ENCODE measurements at places on chromosomes 12 and 14.

DNA sequence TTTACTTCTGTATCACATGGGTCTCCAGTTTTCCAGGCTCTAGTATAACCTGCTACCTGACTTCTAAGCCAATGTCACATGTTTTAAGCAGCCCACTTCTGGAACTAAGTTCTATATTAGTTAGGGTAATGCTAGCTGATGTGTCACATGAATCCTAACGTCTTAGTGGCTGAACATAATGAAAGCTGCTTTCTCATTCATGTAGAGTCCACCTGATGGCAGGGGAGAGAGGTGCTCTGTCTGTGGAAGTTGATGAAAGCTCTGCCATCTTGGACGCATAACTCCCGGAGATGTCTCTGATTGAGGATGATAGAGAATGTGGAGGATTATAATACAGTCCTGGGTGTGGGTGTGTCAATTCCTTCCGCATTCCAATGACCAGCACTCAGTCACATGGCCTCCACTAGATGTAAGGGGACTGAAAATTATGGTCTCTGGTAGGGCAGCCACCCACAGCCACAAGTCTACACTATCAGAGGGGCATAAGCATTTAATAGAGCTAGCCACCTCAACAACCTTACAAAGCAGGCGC lies 234.4 kb upstream of the CRY1 start:
- no peak for DNase-seq

GRCh38 chr14:51002406-51002999 lies 58.2 kb upstream of the PYGL start:
- DNase-seq, result no peak

GRCh38 chr12:125083072-125083471 lies 17.8 kb downstream of the AACS start:
- no peak for DNase-seq

- no peak for DNase-seq
Observed at GRCh38 chr12:25553098-25553497, at the start of gene LMNTD1. Gene LMNTD1 (minus strand): TSS chr12:25553283. CDS start chr12:25552959, 324 bp downstream.

DNA sequence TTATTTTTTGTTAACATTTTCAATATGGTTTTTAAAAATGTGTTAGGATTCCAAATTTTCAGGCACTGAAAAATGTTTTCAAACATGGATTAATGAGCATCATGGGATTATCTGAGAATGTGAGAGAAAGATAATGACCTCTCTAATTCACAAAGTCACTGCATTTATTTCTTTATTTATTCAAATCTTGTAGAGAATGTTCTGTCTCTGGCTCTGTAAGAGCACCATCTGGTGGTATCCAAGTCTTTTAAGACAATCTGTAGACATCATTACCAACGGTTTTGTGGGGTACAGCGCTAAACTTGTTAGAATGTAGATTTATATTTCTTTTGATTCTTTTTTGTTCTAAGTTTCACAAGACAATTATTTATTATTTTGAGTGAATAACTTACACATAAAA lies 956.0 kb upstream of the NOVA1 start:
- DNase-seq, result no peak

DNA sequence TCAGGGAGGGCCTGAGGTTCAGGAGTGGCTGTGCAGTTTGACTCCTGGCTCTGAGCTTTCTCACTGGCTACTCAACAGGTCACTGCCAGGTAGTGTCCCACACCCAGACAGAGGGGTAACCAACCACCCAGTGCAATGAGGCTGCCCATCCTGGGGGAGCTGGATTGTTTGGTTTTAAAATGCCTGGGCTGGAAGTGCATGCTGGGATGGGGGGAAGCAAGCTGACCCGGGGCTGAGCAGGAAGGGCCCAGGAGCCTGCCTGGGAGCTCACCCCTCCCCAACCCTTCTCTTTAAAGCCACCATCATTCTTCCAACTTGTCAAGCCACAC lies 12.6 kb upstream of the ABHD12B start:
- no peak for DNase-seq

- no peak for DNase-seq
Observed at GRCh38 chr14:89620436-89620835, 203.4 kb upstream of the FOXN3 start.

DNA sequence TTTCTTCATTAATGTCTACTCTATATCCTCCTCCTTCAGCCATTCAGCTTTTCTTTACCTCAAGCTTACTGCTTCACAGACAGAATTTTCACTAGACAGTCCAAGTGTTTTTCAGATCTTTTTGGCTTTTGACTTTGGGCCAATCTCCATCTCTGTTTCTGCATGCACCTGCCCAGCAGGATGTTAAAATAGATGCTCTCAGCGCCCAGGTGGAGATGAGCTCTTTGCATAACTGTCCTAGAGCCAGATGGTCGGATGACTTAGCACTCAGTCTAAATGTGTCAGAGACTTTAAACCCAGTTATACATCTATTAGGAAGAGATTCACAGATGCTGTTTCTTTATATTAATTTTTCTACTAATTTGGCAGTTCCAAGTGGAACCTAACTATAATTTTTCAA lies 80.3 kb upstream of the SSTR1 start:
- no peak for DNase-seq

DNA sequence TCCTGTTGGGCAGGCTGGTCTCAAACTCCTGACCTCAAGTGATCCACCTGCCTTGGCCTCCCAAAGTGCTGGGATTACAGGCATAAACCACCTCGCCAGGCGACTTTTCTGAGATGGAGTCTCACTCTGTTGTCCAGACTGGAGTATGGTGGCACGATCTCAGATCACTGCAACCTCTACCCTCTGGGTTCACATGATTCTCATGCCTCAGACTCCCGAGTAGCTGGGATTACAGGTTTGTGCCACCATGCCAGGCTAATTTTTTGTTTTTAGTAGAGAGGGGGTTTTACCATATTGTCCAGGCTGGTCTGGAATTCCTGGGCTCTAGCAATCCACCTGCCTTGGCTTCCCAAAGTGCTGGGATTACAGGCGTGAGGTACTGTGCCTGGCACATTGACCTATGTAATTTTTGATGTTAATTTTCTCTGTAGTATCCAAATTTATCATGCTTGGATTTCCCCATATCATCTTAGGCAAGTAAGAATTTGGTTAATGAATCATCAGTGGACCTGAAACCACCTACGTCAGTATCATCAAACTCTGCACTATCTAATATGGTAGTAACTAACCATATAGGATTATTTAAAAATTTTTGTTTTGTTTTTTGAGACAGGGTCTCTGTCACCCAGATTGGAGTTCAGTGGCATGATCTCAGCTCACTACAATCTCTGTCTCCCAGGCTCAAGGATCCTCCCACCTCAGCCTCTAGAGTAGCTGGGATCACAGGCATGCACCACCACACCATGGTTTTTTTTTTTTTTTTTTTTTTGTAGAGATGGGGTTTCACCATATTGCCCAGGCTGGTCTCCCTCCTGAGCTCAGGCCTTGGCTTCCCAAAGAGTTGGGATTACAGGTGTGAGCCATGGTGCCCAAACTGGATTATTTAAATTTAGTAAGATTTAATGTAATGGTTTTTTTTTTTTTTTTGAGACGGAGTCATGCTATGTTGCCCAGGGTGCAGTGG lies 11.9 kb upstream of the ATP5F1B start:
- peak; percentile 24 for DNase-seq

DNA sequence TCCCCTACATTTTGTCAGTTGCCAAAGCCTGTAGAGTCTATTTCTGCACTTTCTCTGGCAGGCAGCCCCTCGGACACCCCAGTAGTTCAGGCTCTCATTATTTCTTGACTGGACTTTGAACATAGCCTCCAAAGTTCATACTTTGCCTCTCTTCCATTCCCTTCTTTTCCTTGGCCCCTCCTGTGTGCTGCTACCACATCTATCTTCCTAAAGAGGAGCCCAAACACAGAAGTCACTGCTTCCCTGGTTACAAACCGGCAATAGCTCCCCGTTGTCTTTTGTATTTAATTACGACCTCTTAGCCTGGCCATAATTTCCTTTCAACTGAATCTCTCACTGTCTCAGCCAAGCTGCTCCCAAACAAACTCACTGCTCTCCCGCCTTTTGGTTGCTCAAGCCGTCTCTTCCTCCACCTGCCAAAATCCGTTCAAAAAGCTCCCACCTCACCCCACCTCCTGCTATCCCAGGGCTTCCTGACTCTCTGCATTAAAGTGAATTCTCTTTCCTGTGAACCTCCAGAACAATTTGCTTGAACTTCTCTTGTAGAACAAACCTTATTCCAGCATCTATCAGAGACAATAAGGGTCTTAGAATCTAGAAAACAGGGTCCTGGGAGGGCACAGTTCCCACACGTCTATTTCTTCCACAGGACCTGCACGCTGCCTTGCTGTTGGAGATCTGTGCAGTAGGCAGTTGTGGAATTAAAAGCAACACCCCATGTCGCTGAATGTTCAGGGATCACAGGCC lies 46.9 kb downstream of the PRMT8 start:
- no peak for DNase-seq

DNA sequence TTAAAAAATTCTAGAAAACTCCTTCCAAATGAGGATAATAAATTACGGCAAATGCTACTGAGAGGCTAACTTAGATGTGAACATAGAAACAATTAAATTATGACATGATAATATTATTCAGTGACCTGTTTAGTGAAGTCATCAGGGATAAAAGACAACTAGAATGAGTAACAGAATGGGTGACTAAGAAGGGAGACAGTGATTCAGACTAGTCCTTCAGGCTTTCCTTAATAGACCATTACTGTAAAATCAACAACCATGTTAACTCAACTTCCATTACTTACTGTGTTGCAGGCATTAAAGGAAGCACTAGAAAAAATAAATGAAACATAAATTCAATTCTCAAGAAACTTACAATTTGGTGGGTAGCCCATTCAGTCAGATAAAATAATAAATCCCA lies 543.9 kb upstream of the LRFN5 start:
- no peak for DNase-seq

GRCh38 chr14:69153873-69154270 lies 953 bp upstream of the DCAF5 start:
- DNase-seq, result no peak

DNA sequence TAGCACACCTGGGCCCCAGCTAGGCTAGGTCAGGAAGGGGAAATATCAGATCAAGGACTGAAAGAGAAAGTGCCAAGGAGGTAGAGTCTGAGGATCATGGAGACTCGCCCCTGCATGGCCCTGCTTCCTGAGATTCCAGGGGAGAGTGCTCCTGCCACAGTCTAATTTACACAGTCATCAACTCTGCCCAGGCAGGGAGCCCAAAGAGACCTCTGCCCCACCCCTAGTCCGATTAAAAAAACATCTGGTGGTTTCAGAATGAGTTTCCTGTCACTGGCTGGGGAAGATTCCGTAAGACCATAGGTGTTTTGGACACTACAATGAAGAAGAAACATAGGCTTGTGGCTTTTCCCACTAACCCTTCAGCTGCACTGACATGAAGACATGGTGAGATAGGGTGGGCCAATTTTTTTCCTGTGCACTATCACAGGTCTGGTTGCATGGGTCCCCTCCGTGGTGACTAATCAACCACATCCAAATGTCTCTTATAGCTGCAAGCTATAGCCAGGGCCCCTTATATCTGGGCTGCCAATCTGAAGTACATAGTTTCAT lies 31.5 kb upstream of the GZMB start:
- DNase-seq, result no peak

- DNase-seq, result no peak
Observed at GRCh38 chr14:60183741-60184140, 18.5 kb upstream of the DHRS7 start.

DNA sequence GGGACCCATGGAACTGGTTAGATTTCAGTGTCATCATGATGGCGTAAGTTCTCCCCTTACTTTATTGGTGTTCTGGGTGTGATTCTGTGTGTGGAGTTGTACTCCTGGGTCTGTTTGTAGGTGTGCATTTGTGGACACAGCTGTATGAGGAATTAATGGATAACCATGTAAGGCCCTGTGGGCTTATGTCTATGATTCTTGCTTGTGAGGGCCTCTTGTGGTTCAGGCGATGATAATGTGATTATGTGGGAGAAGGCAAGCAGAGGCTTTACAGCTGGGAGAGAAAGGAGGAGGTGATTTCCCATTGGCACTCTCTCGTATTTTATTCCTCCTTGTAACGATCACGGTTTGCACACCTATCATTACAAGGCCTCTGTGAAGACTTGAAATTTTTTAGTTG lies 96.1 kb downstream of the SCN8A start:
- no peak for DNase-seq

DNA sequence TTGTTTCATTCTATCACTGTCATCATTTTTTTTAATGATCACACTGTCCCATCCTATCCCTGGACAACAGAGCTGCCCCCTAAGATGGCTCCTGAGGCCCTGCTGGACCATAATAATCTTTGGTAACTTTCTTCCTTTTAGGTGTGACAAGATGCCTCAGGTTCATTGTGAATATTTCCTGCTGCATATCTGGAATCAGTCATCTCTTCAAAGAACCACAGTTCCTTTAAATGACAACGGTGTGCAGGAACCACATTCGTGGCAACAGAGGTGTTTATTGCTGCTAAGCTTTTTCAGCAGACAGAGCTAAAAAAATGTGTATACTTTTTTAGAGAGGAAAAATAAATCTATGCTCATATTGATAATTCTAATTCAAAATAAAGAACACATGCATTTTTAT lies 312.9 kb downstream of the MED13L start:
- DNase-seq, result no peak

DNA sequence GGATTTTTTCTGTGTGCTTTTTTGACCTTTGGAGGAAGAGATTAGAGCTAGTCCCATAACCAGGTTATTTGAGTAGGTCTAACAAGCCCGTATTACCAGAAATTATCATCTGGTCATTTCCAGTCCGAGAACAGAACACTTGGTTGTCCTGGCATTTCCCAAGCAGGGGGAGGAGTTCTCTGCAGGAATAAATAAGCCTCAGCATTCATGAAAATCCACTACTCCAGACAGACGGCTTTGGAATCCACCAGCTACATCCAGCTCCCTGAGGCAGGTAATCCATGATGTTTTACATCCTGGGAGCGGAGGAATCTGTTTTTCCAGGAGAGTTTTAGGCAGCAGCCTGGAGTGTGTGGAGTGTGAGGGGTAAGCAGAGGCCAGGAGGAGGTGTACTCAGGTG lies at the start of gene SERPINA3:
Gene SERPINA3 (plus strand): TSS at position 218 of the 400 bp plus-strand sequence. CDS start 2,051 bp downstream, outside the sequence.
- peak; percentile 35 for DNase-seq

- no peak for DNase-seq
Observed at GRCh38 chr12:126160912-126161311, 1095.7 kb downstream of the AACS start.

GRCh38 chr12:126915309-126915708 lies 1351.7 kb upstream of the TMEM132C start:
- no peak for DNase-seq

- DNase-seq, result peak; percentile 40
Observed at GRCh38 chr12:112900298-112901145, 6.2 kb upstream of the OAS1 start.

- DNase-seq, result no peak
Observed at GRCh38 chr12:95547522-95548055, 3.7 kb downstream of the USP44 start.

DNA sequence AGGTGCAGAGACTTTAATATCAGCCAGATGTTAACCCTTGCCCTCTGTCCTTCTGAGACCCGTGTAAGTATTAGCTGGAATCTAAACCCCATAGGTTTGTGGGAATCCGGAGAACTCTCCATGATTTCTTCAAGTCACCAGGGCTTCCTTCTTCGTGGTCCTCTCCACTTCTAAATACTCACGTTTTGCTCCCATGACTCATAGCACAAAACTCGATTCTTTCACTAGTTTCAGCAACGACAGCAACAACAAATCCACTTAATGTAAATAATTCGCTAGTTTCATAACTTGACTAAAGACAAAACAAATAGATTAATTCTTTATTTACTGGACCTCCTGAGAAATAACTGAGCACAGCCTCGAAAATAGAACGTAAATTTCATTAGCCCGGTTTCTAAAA lies 4.4 kb upstream of the CLEC2A start:
- DNase-seq, result no peak

GRCh38 chr14:55353686-55354467 lies 57.8 kb downstream of the ATG14 start:
- no peak for DNase-seq

Measured in tibial artery (tissue), 4 donors.